ENCODE measurements at places on chromosomes 7 and 10.

DNA sequence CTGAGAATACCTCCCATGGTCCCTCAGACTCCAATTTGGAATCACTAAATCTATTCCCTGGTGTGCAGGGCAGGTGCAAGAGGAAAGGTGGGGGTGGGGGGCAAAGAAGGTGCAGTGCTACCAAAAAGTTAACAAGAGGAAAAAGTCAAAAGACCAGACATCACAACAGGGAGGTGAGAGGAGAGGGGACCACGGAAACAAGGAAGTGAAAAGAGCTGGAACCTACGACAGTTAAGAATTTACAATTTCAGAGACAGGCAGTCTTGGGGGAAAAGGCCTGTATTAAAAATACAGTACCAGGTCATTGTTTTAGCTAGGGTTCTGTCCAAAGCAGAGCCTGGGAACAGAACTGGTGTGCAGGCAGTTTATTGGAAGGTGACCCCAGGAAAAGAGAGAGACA is 14.6 kb downstream of the ITGB1 start:
- DNase-seq, result no peak

GRCh38 chr7:151785681-151785965 is 91.3 kb downstream of the PRKAG2 start:
- DNase-seq, result no peak

DNA sequence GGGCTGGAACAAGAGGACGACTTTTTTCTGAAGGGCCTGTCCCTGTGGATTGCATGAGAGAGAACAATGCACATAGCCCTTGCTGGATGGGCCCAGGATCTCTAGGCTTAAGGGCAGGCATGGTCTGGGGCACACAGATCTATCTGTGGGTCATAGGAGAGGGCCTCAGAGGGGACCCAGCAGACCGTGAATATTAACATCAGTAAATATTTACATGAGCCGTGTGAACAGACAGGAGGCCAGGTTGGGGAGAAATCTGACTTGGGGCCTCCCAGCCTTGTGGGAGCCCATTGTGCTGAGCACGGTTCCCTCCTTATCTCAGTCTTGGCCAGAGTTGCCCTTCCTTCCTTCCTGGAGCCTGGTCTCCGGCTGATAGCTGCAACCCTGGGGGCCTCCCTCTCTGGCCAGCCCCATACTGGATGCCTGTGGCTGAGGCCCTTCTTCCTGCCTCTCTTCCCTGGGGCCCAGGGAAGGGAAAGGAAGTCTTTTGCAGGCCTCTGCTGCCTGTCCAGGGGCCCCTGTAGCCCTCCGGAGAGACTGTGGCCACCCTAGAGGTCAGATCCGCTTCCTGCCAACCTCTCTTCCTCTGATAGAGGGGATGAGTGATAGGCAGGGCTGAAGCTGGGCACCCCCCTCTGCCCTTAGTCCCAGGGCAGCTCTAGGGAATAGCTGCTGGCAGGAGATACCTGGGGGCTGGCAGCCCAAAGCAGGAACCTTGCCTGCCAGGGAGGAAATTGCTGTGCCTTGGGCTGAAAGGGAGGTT is 44.5 kb upstream of the TRIM8 start:
- no peak for DNase-seq

DNA sequence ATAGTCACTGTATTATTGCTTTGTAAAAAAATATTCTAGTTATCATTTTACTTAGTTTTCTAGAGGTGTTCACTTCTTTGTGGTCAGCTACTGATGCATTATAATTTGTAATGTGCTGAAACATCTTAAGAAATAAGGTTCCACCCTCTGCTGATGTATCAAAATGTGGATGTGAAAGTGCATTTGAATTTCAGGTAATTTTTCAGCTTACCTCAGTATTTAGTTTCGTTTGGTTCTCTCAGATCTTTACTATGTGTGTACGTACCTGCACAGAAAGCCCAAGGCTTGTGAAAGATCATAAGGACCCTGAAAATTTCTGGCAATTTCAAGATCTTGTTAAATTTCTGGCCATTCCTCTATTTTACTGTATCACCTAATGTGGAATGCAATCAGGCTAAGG is 542.3 kb upstream of the TPK1 start:
- no peak for DNase-seq

DNA sequence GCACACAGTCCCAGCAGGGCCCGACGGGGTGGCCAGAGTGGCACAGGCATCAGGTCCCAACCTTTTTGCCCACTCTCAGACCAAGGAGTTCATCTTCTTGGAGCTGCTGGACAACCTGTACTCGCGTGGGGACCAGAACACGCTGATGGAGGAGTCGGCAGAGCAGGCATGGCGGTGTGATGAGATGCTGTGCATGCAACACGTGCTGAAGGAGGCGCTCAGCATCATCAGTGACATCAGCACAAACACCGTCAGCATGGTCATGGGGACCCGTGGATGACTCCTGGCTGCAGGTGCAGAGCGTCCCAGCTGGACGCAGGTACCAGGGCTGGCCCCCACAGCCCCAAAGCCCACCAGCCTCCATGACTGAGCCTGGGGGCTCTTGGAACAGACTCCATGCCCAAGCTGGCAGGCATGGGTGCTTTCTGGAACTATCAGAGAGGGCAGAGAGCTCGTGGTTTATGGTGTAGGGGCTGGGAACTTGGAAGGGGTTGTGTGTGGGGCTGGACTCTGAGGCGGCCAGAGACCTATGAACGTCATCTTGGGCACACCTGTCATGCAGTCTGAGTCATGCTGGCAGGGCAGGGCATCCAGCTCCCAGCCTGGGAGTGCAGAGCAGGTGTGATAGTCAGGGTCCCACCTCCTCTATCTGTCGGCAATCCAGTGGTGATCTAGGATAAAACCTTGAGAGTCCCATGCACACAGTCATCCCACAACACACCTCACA is 8.2 kb upstream of the MTPAP start:
- DNase-seq, result no peak

GRCh38 chr7:26856176-26856985 is 8.0 kb downstream of the SKAP2 start:
- no peak for DNase-seq

DNA sequence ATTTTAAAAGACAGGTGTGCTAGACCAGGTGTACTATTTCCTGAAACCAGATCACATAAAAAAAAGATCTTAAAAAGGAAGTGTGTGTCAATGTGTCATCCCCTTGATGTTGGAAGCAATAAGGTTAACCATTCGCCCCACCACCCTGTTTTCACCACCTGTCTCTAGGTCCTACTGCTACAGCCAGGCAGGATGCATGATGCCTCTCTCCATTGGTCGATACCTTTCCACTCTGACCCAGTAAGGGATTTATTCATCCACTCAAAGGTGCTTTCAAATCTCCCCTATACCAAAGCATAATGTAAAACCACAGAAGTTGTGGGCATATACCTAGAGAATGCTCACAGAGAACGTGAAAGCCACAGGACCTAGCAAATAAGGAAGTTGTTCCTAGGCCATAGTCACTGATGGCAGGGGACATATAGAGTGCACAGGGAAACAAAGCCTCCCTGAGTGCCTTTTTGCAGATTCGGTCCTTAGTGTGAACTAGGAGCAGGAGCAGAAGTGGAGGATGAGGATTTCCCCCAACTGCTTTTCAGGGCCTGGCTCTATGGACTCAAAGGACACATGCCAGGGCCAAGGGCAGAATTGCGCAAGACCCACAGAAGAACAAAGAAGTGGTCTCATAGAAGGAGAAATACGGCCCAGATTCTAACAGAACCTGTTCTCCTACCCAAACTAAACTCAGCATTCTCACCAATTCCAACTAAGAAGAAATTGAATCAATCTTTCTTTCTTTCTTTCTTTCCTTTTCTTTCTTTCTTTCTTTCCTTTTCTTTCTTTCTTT is 631.5 kb upstream of the NRP1 start:
- DNase-seq, result no peak

DNA sequence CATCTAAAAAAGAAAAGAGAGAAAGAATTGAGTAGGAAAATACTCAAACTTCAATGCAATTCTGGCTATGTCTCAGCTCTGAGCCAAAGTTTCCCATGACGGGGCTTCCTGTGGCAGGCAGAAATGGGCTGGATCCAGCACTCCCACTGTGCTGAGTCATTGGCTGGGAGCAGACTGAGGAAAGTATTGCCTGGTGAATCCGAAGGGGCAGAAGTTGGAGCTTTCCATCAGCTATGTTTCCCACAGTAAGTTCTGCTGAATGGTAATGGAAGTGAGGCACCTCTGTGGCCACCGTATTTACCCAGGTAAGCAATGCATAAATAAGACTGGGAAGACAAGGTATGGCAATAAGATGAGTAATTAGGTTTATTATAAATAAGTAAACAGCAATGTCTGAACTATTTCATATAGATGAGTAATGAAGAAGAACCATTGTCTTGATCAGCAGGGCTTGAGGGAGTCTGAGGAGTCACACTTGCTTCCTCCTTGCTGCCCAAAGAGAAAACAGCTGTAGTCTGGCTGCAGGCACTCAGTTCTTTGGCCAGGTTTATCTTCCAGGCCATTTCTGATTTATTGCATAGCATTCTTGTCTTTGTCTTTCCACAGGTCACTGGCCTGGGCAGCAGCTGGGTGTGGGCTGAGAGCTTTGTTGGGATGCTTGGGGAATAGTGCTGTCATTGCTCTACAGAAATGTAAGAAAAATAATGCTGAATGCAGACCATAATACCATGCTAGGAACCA is 255.3 kb downstream of the DNAJB9 start:
- no peak for DNase-seq

DNA sequence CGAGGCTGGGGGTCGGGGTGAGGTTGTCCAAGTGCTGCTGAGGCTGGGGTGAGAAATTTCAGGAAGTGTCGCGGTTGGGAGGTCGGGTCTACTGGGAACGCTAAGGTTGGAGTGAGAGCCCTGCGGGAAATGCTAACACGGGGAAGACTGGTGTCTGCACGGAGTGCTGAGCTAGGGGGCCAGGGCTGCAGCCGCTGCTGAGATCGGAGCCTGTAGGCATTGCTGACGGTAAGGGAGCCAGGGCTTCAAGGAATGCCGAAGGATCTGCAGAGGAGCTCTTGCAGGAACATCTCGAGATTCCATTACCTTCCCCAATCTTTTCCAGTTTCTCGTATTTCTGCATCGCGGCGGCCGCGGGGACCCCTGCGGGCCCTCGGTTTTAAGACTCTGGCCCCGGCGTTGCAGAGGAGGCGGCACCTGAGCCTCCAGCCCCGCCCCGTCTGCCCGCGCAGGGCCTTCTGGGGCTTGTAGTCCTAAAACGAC is at the start of gene CDK5:
TSS of gene CDK5 (minus strand) at position 392 of the 483 bp plus-strand sequence. CDS start at position 343, 49 bp downstream.
- DNase-seq, result no peak

DNA sequence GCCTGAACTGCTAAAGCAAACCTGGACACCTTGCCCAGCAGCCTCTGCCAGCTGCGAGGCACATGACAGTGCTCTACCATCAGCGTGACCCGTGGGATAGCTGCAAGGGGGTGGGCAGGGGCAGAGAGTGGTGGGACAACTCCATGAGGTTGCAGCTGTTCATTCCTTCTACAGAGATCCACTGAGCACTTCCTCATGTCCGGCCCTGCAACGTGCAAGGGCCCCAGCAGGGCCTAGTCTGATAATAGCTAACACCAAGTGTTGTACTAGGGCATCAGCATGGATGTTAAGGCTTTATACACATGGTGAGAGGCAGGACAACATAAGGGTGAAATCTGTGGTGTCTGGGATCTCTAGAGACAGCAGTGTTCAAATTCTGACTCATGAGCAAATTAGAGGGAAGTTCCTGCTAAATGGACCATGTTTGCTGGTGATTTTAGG is 14.3 kb downstream of the NOD1 start:
- DNase-seq, result no peak

GRCh38 chr10:24452030-24452429 is 243.1 kb downstream of the KIAA1217 start:
- no peak for DNase-seq
